PC-3 (cell line): ENCODE measurements at places on chromosomes 6 and 20. TPM values are rescaled to one million over a fixed set of nuclear protein-coding genes. Genes with fewer than 3 reads are reported as not detected.

DNA sequence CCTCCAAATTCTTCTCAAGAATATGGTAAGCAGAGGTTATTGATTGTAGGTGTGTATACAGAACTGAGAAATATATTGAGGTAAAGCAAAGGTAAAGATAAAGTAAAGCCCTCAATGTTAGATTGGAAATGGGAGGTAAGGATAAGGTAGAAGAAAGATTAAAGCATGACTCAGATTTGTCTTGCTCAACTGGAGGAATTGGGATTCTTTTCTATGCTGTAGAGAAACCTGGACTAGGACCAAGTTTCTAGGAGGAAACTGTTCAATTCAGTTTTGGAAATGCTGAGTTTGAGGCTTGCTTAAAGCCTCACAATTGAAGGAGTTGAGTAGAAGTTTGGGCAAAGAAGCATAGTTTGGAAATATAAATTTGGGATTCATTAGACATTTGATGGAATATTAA, 634.0 kb upstream of the PTCHD4 start:
- peak; percentile 82 for DNase-seq

The ASIP gene
- not detected in 2 replicates for total RNA-seq

The SCUBE3 gene
- total RNA-seq, result 1.5 and 2.4 TPM in 2 replicates

The WFDC5 gene
- not detected in 2 replicates for total RNA-seq

GRCh38 chr20:18609741-18610140, 21.9 kb downstream of the DTD1 start:
- no peak for DNase-seq

- DNase-seq, result peak; percentile 18
Measured at GRCh38 chr6:124795643-124796463, 166.4 kb upstream of the RNF217 start.

The B3GAT2 gene
- total RNA-seq, result not detected in 2 replicates

DNA sequence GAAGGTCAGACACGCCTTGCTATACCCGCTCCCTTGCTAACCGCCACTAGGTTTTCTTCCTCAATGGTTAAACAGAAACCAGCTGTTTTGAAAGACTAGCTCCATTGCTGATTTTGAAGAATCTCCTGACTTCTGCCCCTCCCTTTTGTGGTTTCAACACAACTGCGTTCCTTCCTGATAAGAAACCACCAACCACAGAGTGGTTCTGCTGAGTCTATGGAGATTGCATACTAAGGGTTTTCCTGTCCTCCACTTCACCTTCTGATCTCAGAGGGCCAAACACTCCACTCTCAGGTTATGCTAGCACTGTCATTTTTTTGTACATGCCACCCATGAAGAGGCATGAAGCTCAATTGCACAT, 207.9 kb downstream of the MYLK4 start:
- peak; percentile 54 for DNase-seq

The OR5V1 gene
- total RNA-seq, result not detected in 2 replicates

GRCh38 chr6:168834801-168835200, 393.8 kb downstream of the SMOC2 start:
- DNase-seq, result no peak

GRCh38 chr6:46583721-46584120, 68.9 kb downstream of the CYP39A1 start:
- DNase-seq, result no peak

The BPIFA1 gene
- not detected in 2 replicates for total RNA-seq

GRCh38 chr20:20102716-20103258, 50.5 kb downstream of the CFAP61 start:
- DNase-seq, result no peak

The NDUFAF4 gene
- 24.2 and 34.0 TPM in 2 replicates for total RNA-seq

The GSTA2 gene
- not detected in 2 replicates for total RNA-seq

DNA sequence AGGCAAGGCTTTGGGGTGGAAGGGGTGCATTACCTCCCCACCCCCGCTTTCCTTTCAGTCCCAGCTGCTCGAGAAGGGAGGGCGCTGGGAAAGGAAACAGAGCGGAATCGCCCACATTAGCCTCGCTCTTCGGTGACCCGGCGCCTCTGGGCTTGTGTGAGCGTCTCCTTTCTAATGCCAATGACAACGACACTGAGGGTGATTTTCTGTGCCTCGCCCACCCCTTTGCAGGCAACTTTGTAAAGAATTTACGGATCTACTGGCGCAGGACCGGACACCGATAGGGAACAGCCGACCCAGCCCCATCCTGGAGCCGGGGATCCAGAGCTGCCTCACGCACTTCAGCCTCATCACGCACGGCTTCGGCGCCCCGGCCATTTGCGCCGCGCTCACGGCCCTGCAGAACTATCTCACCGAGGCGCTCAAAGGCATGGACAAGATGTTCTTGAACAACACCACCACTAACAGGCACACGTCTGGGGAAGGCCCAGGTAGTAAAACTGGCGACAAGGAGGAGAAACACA, 24.3 kb downstream of the TFAP2B start:
- DNase-seq, result no peak
